Aorta (tissue), 5 donors: ENCODE measurements at places on chromosomes 11 and 22. TPM values are rescaled to one million over a fixed set of nuclear protein-coding genes. Genes with fewer than 3 reads are reported as not detected.

DNA sequence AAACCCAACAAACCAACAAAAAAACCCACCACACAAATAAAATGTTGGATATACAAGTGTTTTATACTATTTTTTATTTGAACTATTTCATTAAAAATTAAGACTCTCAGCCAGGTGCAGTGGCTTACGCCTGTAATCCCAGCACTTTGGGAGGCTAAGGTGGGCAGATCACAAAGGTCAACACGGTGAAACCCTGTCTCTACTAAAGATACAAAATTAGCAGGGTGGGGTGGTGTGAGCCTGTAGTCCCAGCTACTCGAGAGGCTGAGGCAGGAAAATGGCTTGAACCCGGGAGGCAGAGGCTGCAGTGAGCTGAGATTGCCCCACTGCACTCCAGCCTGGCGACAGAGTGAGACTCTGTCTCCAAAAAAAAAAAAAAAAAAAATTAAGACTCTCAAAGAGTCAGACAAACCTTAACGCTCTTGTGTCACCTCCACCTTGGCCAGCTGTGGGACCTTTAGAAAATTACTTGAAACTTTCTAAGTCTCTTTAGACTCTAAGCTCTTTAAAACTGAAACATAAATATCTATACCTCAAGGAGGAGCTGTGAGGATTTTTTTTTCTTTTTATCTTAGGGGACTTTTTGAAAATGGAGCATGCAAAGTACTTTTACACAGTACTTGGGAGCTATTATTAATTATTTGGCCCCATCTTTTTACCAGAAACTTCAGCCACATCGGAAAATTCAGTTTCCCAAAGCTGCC lies 68.4 kb upstream of the CLNS1A start:
- no peak for DNase-seq
- no peaks in the 10 kb centered on the region for H3K36me3 ChIP-seq
- H3K4me3 ChIP-seq = no peak overlapping the region

GRCh38 chr22:48171271-48171691 lies 1408.8 kb downstream of the TBC1D22A start:
- H3K36me3 ChIP-seq = no peaks in the 10 kb centered on the region
- H3K27me3 ChIP-seq = no peaks in the 10 kb centered on the region
- no peak overlapping the region for H3K27ac ChIP-seq

- no peak overlapping the region for H3K27ac ChIP-seq
- H3K4me3 ChIP-seq = no peak overlapping the region
- H3K4me1 ChIP-seq = no peaks in the 10 kb centered on the region
- H3K27me3 ChIP-seq = no peaks in the 10 kb centered on the region
These were observed 4.6 kb downstream of the SYT12 start for GRCh38 chr11:67027483-67027930.

GRCh38 chr11:65395961-65396530 lies 9.6 kb downstream of the FRMD8 start:
- no peak for DNase-seq
- no peaks in the 10 kb centered on the region for H3K27me3 ChIP-seq
- no peaks in the 10 kb centered on the region for H3K36me3 ChIP-seq
- no peak overlapping the region for H3K4me3 ChIP-seq
- H3K27ac ChIP-seq = no peak overlapping the region

DNA sequence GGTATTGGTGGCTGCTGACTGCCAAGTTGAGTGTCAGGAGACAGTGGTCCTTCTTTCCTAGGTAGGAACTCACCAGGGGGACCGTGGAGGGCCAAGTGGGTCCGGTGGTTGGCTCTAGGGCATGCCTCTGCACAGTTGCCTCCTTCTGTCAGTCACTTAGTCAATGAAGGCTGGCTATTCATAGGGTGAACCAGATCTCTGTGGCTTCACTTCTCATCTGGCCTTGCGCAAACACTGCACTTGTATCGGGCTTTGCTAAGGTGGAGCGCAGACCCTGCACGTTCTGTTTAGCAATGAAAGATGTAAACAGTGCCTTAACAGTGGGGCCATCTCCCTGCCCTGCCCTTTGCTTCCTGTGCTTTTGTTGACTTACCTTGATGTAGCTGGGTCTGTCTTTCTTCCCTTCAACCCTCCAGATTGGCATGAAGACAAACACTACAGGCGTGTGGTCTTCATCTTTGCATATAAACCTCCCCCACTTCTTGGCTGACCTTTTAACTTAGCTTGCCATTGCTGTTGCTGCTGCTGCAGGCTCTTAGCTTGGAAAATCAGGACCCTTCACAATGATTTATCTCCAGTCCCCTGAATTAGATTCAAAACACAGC lies 6.7 kb upstream of the SORL1-AS1 start:
- DNase-seq = no peak
- H3K27me3 ChIP-seq = no peaks in the 10 kb centered on the region
- H3K4me3 ChIP-seq = no peak overlapping the region
- no peaks in the 10 kb centered on the region for H3K36me3 ChIP-seq
- no peak overlapping the region for H3K27ac ChIP-seq

- DNase-seq = no peak
- no peak overlapping the region for H3K27ac ChIP-seq
- H3K4me3 ChIP-seq = no peak overlapping the region
- H3K4me1 ChIP-seq = no peaks in the 10 kb centered on the region
- no peaks in the 10 kb centered on the region for H3K27me3 ChIP-seq
These were observed 10.7 kb upstream of the NLRP6 start for GRCh38 chr11:267491-267994.

- no peak overlapping the region for H3K4me3 ChIP-seq
- DNase-seq = no peak
- no peak overlapping the region for H3K27ac ChIP-seq
- no peaks in the 10 kb centered on the region for H3K27me3 ChIP-seq
These were observed 9.4 kb downstream of the PGM2L1 start for GRCh38 chr11:74388678-74389327.

DNA sequence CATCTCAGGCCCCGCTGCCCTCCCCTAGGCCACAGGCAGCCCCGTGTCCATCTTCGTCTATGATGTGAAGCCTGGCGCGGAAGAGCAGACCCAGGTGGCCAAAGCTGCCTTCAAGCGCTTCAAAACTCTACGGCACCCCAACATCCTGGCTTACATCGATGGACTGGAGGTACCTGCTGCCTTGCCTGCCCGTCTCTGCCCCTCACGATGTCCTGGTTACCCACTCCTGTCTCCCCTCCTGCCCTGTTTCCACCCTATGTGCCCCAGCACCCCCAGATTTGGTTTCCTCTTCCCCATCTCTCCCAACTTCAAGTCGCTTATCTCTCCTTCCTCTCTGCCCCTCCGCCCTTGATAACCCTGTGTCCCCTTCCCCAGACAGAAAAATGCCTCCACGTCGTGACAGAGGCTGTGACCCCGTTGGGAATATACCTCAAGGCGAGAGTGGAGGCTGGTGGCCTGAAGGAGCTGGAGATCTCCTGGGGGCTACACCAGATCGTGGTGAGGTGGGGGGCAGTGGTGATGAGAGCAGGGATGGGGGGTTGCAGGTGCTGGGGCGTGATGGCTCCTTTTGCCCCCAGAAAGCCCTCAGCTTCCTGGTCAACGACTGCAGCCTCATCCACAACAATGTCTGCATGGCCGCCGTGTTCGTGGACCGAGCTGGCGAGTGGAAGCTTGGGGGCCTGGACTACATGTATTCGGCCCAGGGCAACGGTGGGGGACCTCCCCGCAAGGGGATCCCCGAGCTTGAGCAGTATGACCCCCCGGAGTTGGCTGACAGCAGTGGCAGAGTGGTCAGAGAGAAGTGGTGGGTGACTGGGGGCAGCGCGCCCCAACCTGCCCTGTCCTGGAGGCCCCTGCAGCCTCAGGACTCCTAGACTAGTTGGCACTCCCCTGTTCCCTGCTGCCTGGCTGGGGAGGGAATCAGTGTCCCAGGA lies 930 bp downstream of the SCYL1 start:
- DNase-seq = no peak
- peaks cover 2% of the 10 kb centered on the region for H3K36me3 ChIP-seq
- H3K27me3 ChIP-seq = no peaks in the 10 kb centered on the region
- peak overlapping the region; percentile 95 for H3K4me3 ChIP-seq
- H3K4me1 ChIP-seq = no peaks in the 10 kb centered on the region

- H3K4me3 ChIP-seq = no peak overlapping the region
- H3K36me3 ChIP-seq = no peaks in the 10 kb centered on the region
- no peaks in the 10 kb centered on the region for H3K4me1 ChIP-seq
- peak; percentile 68 for DNase-seq
These were observed 43.6 kb downstream of the SYN3 start for GRCh38 chr22:33014621-33015020.

- H3K4me1 ChIP-seq = no peaks in the 10 kb centered on the region
- H3K27ac ChIP-seq = peak overlapping the region; percentile 98
- DNase-seq = peak; percentile 84
- no peaks in the 10 kb centered on the region for H3K27me3 ChIP-seq
- H3K4me3 ChIP-seq = peak overlapping the region; percentile 68
These were observed 39.6 kb downstream of the DIXDC1 start for GRCh38 chr11:111976767-111977145.

- H3K4me3 ChIP-seq = no peak overlapping the region
- no peak overlapping the region for H3K27ac ChIP-seq
- H3K36me3 ChIP-seq = no peaks in the 10 kb centered on the region
- H3K27me3 ChIP-seq = no peaks in the 10 kb centered on the region
These were observed 15.7 kb downstream of the SNU13 start for GRCh38 chr22:41672780-41673509.

DNA sequence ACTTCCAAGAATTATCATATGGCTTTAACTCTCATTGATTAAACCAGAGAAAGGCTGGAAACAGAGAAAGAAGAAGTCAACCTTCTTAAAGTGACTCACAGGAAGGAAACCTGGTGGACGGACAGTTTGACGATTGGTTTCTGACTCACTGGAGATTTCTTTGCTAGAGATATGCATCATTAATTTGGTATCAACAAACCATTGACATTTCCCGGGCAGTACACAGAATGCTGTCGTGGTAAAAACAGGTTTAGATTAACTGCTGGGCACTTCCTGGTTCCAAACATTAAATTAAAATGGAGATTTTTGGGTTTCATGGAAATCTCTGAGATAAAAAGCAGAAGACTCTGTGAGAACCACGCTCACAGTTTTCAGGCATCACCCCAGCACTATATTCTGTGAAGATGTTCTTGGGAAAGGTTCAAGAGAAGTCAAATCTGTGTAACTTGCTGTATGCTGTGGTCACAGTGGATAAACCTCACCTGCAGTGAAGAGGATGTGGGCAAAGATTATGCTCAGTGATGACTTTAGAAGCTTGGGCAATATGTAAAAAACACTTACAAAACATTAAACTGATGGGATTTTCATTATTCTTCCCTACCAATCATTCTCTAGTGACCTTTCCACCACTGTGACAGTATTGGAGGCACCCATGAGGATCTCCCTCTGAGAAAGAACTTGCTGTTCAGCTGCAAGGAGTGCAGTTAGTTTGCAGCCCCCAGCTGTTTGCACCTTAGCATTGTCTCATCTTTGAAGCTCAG lies 61.1 kb upstream of the CD44 start:
- H3K4me1 ChIP-seq = peaks cover 6% of the 10 kb centered on the region
- H3K4me3 ChIP-seq = no peak overlapping the region
- no peaks in the 10 kb centered on the region for H3K27me3 ChIP-seq

- no peaks in the 10 kb centered on the region for H3K36me3 ChIP-seq
- no peaks in the 10 kb centered on the region for H3K4me1 ChIP-seq
- no peak overlapping the region for H3K4me3 ChIP-seq
- no peak overlapping the region for H3K27ac ChIP-seq
- H3K27me3 ChIP-seq = no peaks in the 10 kb centered on the region
- no peak for DNase-seq
These were observed 4.6 kb upstream of the CD6 start for GRCh38 chr11:60966890-60967289.

- H3K27me3 ChIP-seq = no peaks in the 10 kb centered on the region
- H3K36me3 ChIP-seq = no peaks in the 10 kb centered on the region
- no peak overlapping the region for H3K4me3 ChIP-seq
- peak overlapping the region; percentile 17 for H3K27ac ChIP-seq
- H3K4me1 ChIP-seq = no peaks in the 10 kb centered on the region
- no peak for DNase-seq
These were observed 47.7 kb downstream of the CWC15 start for GRCh38 chr11:94925422-94926270.

- DNase-seq = no peak
- H3K36me3 ChIP-seq = no peaks in the 10 kb centered on the region
- H3K4me3 ChIP-seq = no peak overlapping the region
- no peaks in the 10 kb centered on the region for H3K27me3 ChIP-seq
- no peaks in the 10 kb centered on the region for H3K4me1 ChIP-seq
These were observed 114.2 kb upstream of the SEZ6L start for GRCh38 chr22:26054841-26055605.

GRCh38 chr11:35590412-35590811 lies 27.8 kb upstream of the FJX1 start:
- no peak overlapping the region for H3K27ac ChIP-seq
- H3K4me3 ChIP-seq = no peak overlapping the region
- H3K36me3 ChIP-seq = no peaks in the 10 kb centered on the region
- peaks cover 7% of the 10 kb centered on the region for H3K4me1 ChIP-seq
- DNase-seq = no peak

DNA sequence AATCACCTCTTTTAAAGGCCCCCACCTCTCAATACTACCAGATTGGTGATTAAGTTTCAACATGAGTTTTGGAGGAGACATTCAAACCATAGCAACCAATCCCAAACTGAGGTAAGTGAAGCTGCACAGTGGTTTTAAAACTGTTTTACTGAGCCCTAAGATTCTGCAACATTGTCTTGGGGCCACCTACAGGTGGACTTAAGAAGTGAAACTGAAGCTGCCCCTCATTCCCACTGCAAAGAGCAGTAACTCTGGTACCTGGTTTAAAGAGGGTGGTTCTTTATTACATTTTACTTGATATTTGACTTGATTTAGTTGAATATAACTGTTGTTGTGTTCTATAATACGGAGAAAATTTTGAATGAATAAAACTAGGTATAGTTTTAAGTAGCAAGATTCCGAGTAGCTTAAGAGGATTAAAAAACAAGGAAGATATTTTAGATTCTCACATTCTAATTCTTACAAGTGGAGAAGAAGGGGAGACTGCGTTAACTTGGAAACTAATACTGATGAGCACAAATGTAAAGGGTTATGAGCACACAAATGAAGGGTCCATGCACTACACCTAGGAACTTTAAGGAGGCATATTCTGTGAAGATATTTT lies 26.7 kb downstream of the SYT9 start:
- no peaks in the 10 kb centered on the region for H3K27me3 ChIP-seq
- no peaks in the 10 kb centered on the region for H3K4me1 ChIP-seq
- DNase-seq = no peak
- no peaks in the 10 kb centered on the region for H3K36me3 ChIP-seq
- no peak overlapping the region for H3K27ac ChIP-seq

- no peaks in the 10 kb centered on the region for H3K4me1 ChIP-seq
- no peaks in the 10 kb centered on the region for H3K36me3 ChIP-seq
- no peak for DNase-seq
- no peak overlapping the region for H3K4me3 ChIP-seq
These were observed 724.2 kb downstream of the BRD1 start for GRCh38 chr22:49103314-49104059.

The TRIOBP gene
- 113 TPM for total RNA-seq

The TNNT3 gene
- 54.3 TPM for total RNA-seq

The IGSF9B gene
- total RNA-seq = 93.9 TPM

The SUSD2 gene
- total RNA-seq = 11.2 TPM

The ENTHD1 gene
- 0.12 TPM for total RNA-seq

The ST14 gene
- 8.7 TPM for total RNA-seq

The BIRC2 gene
- 51.2 TPM for total RNA-seq

The OR5A1 gene
- not detected for total RNA-seq

The SLC6A5 gene
- not detected for total RNA-seq

The OLFML1 gene
- total RNA-seq = 41.0 TPM

The SLC22A6 gene
- total RNA-seq = not detected

The IGF2 gene
- 620 TPM for total RNA-seq
